ENCODE measurements at places on chromosomes 5 and 9.

DNA sequence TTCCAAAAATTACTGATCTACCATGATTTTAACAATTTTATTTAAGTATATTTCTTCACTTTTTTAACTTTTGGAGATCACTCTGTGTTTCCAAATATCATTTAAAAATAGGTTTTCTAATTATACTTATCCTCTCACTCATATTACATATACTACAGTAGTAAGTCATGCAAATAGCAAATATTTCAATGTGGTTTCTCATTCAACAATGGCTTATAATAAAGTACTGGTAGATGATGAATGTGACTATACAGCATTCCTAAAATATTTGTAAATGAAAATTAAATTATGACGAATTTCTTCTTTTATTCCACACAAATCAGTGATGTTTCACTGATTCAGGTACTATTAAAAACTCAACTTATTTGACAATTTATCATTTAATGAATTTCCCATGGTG lies 176.3 kb upstream of the MEF2C start:
- no peak for DNase-seq

GRCh38 chr5:10454591-10455276 lies 13.1 kb downstream of the ROPN1L start:
- DNase-seq: no peak

GRCh38 chr9:124436320-124436719 lies 13.9 kb upstream of the ADGRD2 start:
- DNase-seq: no peak

DNA sequence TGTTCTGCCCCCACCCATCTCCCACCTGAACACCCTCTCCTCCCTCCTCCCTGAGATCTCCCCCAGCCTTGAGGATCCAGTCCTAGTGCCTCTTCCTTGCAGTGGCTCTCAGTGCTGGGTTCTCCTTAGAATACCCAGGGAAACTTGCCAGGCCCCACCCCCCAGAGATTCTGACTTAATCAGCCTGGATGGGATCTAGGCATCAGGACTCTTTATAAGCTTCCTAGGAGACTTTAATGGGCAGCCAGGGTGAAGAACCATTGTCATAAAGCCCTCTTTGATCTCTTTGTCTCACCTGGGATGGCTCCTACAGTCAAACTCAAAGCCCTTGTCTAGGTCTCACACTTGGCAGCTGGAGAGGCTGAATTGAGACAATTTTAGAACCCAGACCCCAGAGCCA lies 8.6 kb upstream of the GLIS3 start:
- DNase-seq: no peak

DNA sequence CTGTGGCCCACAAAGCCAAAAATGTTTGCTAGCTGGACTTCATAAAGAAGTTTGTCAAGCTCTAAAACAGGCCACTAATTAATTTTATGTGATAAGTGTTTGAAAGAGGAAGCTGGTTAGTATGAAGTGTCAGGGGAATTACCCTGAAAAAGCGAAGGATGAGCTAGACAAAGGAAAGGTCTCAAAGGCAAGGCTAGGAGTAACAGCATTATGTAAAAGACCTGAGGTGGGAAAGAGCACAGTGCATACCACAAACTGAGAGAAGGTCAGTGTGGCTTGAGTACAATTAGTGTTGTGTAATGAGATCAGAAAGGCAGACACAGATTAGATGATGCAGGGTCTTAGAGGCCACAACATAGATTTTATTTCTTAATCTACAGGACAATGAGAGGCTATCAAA lies 29.6 kb downstream of the RC3H2 start:
- no peak for DNase-seq

DNA sequence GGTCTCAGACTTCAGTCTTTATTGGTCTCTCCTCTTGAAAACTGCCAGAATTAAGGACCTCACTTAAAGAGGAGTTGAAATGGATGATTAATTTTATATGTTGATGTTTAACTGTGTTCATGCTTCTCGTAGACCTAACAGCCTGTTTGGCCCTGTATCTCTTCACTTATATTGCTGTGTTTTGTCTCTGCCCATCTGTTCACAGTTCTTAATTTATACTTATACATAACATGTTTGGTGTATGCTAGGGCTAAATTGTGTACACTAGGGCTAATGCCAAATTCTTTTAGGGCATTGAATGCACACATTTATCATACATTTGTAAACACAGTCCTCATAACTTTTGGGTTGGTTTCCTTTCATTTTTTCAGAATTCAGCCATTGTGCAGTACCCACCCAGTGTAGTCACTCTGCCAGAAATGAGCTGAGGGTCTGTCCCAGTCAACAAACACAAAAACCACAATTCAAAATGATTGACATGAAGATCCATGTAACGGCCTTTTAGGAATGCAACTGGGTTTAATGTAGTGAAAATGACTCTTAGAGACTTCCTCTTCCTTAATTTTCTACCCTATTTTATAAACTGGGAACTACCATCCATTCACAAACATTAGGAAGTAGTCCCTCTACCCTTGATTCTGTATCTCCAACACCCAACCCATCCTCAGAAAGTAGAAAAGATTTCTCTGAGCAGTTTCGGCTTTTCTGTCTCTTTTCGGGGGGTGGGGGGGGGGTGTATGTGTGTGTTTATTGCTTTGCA lies 668.8 kb upstream of the KLF4 start:
- DNase-seq: no peak

DNA sequence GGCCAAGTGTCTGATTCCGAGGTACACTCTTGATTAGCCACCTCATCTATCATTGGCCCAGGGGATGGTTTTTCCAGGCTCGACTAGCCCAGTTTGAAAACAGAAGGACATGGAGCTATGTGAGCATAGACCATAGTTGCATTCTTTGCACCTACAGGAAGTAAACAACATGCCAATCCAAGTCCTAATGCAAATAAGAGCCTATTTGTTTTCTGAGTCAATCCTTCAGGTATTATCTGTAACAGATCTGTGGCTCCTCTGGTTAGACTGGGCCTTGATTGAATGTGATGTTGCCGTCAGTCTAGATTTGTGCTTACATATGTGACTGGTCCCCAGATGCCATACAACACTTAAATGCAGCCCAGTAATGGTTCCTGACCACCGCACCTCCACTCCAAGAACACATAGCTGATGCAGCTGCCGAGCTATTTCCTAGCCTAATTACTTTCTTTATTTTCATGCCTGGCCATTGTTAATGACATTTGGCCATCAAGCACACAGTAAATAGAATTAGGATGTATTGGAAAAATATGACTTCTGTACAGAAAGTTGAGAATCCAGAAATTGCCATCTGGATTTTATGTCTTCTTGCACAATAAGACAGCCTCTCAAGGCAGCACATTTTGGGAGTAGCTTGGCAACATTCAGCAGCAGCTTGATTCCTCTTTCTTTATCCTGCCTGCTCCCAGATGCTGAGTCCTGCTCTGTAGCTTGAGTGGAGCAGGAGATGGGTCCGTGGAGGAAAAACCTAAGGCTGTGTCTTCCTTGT lies 29.5 kb upstream of the ARHGAP26 start:
- no peak for DNase-seq

GRCh38 chr9:14308853-14309145 lies 5.1 kb downstream of the NFIB start:
- no peak for DNase-seq

DNA sequence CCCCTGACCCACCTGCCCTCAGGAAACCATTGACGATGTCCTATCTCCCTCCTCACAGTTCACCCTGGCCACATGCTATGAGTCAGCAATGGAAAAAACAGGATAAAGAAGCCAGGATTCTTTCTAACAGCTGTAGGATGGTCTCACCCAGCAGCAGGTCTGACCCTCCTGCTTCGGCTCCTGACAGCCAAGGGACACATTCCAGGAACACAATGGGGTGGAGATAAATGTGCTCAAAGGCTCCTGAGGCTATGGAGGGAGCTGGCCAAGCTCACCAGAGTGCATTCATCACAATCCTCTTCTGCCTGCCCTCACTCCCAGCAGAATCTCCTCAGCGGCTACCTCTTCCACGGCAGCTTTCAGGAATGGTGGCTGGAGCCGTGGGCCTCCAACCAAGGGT lies 170.3 kb downstream of the PJA2 start:
- no peak for DNase-seq

GRCh38 chr9:124813041-124813440 lies 36.1 kb downstream of the OLFML2A start:
- DNase-seq: no peak

- no peak for DNase-seq
Observed at GRCh38 chr5:110075656-110076055, 385.9 kb downstream of the MAN2A1 start.

DNA sequence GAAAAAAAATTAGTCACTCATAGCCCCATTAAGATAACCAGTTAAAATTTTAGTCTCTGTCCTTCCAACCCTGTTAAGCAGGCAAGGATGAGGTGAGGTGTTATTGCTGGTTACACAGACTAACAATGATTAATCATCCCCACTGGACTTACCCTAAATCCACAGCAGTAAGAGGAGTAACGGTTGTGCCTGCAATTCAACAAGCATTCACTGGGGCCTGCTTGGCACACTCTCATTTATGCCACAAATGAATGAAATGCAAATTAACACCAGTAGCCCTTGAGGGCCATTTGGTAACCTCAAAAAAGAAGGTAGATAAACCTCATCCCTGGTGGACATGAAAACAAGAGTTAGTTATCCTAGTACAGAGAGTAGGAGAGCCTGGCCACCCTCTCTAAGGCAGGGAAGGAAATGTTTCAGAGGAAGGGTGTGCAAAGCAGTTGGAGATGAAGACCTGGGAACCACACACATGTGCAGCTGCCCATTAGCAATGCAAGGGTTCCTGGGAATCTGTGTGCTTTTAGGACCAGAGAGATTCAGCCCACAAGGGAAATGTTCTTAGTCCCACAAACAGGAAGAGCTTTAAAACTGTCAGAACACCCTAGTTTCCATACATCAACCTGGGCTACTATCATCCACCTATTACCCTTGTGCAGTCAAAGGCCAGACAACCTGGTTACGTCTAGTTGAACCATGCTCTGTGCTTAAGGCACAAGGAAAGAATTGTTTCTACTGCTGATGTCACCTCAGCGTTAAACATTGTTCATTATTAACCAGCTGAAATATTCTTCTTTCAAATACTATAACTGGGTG lies 7.7 kb downstream of the LHFPL2 start:
- DNase-seq: no peak

GRCh38 chr9:38074441-38074961 lies 5.5 kb upstream of the SHB start:
- no peak for DNase-seq

DNA sequence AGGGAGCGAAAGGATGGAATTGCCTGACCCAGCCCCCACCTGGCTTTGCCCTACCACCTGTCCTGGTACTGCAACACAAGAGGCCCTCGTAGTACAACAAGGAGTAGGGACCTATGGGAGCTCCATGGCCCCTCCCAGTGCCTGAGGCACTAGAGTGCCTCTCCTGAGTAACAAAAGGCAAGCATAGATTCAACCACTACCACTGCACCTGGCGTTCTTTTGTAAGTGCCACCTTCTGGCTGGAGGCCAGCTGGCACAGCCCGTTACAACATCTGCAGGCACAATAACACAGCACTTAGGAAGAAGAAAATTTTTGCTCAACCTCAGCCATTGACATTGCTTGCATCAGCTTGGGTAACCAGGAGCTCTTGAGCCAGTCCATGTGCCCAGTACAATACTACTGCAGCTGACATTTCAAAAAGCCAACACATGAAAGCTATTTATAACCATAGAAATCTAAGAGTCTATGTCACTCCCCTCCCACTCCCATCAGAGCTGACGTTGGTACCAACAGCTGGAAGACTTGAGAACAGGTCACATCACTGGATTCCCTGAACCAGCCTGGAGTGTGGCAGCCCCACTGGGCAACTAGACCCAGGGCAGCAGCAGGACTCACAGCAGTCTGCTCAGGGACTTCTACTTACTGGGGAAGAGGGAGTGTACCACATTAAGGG lies 17.7 kb upstream of the FAM174A start:
- DNase-seq: no peak

GRCh38 chr9:129759804-129760502 lies 7.1 kb upstream of the PTGES start:
- DNase-seq: no peak
